ENCODE measurements at places on chromosomes 2 and 18.
A peak's percentile ranks its signal among the peaks of the same experiment; 100 is the strongest.

- peak; percentile 78 for DNase-seq
Measured at GRCh38 chr18:11251229-11251890, 102.0 kb upstream of the PIEZO2 start.

GRCh38 chr2:235010117-235010714, 58.4 kb downstream of the SH3BP4 start:
- no peak for DNase-seq

- DNase-seq, result no peak
Measured at GRCh38 chr2:178477443-178478129, 814 bp downstream of the FKBP7 start.

DNA sequence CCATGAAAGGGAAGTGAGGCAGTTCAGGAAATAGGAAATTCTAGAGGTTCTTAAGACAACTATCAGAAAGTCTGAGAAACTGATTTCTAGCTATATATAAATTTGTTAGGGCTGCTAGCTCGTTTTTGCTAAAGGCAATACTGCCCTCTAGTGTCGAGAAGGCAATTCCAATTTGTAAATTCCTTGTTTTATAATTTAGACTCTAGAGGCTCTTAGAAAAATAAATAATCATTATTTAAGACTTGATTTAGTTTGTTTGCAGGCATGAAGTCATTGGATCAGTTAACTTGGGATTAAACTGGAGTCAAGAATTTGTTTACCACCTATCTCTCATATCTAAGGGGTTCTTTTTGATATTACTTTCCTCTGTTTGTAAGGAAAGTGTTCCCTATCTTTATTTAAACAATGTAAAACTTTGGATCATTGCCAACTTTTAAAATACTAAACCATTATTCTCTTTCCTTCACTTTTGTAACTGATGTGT, 66.2 kb downstream of the ACVR2A start:
- DNase-seq, result peak; percentile 33

- DNase-seq, result no peak
Measured at GRCh38 chr2:190420801-190421200, 12.6 kb downstream of the MFSD6 start.

Data from NCI-H226 (cell line).